ENCODE measurements at places on chromosomes 13 and 19.

DNA sequence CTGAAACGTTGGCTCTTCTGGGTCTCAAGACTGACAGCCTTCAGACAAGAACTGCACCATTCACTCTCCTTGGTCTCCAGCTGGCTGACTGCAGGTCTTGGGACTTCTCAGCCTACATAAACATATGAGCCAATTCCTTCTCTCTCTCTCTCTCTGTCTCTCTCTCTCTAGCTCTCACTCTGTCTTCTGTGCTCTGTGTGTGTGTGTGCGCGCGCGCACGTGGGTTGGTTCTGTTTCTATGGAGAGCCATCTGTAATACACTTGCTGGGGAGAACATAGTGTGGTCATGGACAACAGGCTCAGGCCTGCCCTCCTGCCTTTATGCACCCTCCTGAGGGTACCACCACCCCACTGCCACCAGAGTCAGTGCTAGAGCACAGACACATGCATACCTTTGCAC is 13.7 kb upstream of the SERPINE3 start:
- no peak for DNase-seq

- no peak for DNase-seq
These were observed 172.2 kb upstream of the SLC10A2 start for GRCh38 chr13:103238441-103238840.

DNA sequence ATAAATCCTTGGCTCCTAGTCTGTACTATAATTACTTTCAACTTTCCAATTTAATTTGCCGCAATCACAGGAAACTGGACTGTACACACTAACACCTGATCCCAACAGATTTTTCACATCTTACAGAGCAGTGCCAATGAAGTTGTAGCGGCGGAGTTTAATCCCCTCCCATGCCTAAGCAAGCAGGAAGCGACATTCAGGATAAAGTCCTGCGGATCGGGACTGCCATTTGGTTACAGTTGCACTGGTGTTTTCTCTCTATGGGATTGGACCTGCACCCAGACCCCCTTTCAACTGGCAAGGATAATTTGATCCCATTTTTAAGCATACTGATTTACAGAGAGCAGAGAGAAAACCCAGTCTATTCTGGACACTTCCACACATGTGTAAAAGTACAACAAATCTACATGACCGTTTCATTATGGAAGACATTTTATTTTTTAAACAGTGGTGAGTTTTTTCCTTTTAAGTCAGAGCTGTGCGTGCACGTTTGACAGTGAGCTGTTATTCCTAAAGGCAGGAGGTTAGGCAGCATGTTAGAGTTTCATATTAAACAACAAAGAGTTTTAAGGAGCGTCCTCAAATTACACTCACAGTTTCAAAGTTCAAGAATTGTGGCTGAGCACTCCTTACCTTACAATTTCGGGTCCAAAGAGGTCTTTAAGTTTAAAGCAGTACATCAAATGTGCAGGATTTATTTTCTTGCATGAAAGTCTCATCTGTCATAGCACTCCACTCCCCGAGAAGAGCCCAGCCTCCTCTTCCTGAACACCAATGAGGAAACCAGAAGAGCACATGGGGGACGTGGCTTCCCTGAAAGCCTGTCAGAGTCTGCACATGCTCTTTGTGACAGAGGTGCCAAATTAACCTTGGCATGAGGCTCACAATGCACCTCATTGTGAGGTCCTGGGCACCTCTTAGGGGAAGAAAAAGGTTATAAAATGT is 141.6 kb upstream of the RFC3 start:
- DNase-seq = peak; percentile 74

DNA sequence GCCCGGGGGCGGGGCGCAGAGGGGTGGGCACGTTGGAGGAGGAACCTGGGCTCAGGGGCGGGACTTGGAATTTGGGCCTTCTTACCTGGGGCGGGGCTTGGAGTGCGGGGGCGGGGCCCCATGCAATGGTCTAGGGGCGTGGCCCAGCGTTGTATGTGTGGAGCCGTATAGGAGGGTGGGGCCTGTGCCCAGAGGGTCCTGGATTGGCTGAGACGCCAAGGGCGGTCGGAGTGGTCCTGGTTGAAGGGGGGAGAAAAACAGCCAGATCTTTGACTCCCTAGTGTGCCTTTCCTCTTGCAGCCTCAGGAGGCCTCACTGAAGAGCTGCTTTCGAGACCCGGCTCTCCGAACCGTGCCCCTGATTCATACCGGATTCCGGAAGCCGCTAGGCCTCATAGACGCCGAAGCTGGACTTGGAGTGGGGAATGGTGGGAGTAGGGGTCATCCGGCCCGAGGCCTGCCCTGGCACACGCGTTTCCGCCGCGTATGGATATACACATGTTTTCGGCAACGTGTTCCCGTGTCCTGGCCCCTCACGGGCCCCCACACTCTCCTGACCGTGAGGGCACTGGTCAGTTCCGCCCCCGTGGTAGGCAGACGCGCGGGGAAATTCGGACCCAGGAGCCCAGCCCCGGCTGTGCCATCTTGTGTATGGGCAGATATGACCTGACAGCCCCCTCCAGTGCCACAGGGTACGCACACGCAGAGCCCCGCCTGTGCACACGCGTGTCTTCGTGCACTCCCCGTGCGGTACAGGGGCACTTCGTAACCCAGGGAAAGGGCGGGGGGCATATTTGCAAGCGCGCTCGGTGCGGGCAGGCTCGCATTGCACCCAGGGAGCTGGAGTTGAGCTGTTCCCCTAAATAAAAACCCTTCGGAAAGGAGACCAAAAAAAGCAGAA is 661 bp upstream of the PRR12 start:
- peak; percentile 97 for DNase-seq

- DNase-seq = no peak
These were observed 313.3 kb downstream of the HS6ST3 start for GRCh38 chr13:96403241-96403640.

GRCh38 chr13:33236021-33236420 is 49.5 kb downstream of the STARD13 start:
- DNase-seq = peak; percentile 69

DNA sequence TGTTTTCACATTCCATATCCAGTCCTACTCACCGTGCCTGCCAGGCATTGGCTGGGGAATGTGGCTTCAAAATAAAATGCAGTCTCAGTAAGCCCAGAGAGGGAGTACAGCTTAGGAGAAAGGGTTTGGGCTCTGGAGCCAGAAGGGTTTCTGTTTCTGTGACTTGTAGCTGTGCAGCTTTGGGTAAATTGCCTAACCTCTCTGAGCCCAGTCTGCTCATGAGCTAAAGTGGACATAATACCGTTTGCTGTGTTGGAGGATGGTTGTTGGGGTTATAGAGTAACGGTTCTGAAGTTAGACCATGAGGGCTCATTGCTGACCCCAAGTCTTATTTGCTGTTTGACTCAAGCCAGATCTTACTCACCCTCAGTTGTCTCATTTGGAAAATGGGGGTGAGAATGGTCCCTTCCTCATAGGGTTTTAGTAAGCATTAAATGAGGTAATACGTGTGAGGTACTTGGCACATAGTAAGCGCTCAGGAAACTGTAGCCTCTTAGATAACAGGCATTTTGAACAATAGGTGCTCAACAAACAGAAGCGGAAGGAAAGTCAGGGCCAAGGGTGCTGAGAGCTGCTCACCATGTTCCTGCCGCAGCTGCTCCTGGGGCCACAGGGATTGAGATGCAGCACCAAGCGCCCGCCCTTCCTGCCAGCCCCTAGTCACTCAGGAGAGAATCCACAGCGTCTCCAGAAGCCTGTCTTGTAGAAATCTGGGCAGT is 45.5 kb downstream of the C13orf42 start:
- DNase-seq = no peak

DNA sequence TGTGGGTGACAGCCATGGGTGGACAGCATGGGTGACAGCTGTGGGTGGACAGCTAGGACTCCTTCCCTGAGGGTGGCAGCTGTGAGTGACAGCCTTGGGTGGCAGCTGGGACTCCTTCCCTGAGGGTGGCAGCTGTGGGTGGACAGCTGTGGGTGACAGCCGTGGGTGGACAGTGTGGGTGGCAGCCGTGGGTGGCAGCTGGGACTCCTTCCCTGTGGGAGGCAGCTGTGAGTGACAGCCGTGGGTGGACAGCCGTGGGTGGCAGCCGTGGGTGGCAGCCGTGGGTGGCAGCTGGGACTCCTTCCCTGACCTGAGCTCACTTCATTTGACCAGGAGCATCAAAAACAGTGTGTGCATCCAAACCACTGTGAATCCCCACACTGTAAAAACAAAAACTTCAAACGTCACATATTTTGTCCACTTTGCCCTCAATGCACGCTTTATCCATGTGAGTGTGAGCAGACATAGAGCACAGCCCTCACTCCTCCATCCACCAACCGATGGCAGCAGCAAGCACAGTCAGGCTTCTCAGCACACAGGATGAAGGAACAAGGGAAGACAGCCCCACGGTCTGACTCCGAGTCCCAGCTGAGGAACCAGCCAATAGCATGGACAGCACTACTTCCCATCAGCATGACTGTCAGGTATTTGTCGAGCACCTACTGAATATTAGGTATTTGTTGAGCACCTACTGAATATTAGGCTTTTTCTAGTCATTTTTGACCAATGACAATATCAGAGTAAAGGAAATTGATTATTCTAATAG is 1.6 kb upstream of the CFAP97D2 start:
- no peak for DNase-seq

GRCh38 chr19:45446295-45446694 is 21.5 kb upstream of the FOSB start:
- DNase-seq = no peak

DNA sequence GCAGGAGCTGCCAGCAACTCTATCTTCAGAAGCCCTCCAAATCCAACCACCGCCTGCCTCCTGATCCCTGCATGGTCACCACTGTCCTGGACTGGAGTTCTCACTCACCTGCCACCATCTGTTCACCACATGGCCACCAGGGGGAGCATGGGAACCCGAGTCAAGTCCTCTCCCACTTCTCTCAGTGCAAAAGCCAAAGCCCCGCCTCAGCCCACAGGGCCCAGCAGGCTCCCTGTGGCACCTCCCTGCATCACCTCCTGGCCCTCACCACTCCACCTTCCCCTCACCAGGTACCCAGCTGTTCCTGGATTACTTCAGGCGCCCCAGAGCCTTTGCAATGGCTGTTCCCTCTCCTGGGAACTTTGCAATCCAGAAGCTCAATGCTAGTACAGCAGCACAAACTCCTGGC is 5.3 kb downstream of the DHPS start:
- DNase-seq = peak; percentile 89
